ENCODE measurements at places on chromosomes 16 and 17. TPM values are rescaled to one million over a fixed set of nuclear protein-coding genes. Genes with fewer than 3 reads are reported as not detected.
A peak's percentile ranks its signal among the peaks of the same experiment; 100 is the strongest.

Gene EME1
- 4.0 TPM for total RNA-seq

Gene COL1A1
- 248 TPM for total RNA-seq

GRCh38 chr16:81237282-81237681, 1.2 kb upstream of the BCO1 start:
- peak; percentile 56 for DNase-seq

DNA sequence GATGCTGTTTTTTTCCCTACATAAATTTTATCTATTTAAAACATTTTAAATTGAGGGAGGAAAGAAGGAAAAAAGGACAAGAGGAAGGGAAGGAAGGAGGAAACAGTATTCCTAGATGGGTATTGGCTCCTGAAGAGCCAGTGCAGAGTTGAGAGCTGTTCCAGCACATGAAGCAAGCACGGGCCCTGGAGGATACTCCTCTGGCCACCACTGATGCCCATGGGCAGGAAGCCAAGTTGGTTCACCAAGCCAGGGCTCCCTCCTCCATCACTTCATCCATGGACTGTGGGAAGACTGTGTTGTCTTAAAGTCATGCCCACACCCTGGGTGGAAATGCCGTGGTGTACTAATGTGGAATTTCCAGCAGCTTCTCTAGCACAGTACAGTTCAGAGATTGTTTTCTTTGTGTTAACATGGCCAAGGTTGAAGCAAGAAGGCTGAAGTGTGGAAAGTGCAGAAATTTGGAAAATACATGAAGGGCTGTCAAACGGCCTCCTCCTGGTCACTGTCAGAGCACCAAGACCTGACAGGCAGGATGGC, 23.9 kb upstream of the NOS2 start:
- DNase-seq = no peak

DNA sequence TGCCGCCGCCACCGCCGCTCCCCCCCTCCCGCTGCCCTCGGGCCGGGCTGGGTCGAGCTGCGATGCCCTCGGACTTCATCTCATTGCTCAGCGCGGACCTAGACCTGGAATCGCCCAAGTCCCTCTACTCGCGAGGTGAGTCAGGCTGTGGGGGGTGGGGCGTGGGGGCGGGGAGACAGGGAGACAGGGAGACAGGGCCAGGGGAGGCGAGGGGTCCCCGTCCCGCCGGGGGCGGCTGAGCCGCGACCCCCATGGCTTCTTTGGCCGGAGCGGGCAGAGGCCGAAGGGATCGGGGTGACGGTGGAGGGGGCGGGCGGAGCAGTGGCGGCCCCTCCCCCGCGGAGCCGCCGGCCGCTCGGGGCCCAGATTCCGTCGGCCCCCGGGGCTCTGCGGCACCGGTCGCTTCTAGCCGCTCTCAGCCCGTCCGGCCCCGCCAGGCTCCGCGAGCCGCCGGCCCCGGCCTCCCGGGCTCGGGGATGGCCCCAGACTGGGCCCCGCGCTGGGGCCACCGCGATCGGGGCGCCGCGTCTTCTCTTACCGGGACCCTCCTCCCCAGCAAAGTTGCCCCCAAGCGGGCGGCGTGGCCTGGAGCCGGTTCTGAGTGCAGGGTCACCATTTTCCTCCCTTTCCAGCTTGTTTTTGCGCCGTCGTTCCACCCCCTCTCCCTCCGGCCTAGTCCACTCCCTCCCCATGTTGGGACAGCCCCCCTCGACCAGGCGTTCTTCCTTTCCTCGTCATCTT, 644 bp downstream of the NFAT5 start:
- DNase-seq = peak; percentile 67

Gene GGA3
- 54.8 TPM for total RNA-seq

DNA sequence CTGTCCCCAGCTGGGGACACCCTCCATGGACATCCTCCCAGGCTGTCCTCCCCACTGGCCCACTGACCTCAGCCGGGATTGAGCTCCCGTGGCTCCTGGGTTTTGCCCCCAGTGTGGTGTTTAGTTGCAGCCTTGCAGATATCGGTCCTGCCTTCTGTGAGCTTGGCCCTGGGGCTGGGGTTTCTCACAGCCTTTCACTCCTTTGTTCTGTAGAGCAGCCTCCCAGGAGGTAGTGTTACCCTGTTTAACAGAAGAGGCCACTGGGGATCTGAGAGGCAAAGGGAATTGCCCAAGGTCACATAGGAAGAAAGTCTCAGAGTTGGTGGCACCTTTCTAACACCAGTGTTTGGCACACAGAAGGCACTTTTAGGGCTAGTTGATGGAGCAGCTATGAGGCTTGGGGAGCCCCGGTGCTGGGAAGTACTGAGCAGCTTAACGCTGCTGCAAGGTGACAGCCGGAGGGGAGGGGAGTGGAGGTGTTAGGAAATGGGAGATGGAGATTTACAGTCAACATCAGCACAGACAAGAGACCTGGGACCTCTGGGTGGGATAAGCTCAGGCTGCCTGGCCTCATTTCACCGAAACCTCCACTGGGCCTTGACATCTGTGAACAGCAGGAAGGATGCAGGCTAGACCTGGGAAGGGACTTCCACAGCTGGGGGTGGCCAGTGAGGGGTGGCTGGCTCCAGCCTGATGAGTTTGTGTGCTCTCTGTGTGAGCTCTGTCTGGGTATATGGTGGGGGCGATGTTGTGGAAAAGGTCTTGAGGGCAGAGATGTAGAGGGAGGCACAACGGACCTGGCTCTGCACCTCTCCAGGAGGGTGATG, 26.1 kb downstream of the CACNA1G start:
- DNase-seq = no peak

DNA sequence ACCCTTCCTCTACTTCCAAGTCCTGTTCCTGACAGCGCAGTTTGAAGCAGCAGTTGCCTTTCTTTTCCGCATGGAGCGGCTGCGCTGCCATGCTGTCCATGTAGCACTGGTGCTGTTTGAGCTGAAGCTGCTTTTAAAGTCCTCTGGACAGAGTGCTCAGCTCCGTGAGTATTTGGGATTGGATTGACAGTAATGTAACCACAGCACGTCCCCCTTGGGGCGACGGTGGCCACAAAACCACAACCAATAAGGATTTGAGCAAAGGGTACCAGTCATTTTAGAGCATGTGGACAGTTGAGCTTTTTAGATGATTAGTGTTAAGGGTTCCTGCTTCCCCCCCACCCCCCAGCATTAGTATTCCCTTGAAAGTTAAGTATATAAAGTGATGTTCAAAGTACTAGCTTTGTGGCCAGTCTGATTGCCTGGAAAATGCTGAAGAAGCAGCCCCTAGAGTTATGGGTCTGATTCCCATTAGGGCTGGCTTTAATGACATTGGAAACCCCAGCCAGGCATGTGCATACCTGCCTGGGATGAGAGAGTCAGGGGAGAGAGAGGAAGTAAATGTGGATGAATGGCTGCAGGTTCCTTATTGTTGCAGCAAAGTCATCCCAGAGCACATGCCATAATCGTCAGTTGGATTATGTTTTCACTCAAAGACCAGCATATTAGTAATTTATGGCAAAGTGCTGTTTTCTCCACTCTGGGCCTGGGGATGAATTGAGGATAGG, 31.6 kb upstream of the SLC12A3 start:
- no peak for DNase-seq

Gene SRCIN1
- 7.0 TPM for total RNA-seq

DNA sequence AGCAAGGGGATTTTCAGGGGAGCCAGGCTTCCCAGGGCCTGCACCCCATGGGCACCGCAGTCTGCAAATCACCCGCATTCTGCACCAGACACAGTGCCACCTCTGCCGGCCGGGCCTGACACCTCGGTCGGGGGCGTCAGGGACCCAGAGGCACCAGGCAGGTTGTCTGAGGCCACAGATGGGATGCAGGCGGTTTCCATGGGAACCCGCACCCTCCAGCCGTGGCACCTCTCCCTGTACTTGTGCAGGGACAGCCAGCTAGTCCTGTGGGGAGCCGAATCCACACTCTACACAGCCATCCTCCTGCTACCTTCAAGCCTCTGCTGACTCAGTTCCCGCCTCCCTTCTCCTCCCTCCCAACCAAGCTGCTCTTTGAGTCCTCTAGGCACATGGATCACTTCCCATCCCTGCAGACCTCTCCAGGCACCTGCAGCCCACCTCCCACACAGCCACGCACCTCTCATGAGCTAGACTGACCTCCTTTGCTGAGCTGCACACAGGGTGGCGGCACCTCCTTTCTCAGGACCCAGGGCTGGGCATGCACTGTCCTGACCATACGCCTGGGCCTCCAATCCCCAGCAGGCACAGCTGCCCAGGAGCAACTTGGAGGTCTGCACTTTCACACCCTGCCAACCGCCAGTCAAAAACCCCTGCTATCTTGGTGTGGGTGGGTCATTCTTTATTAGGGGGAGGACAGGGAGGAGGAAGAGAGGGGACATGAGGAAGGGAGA, 119.5 kb downstream of the C16orf78 start:
- DNase-seq = no peak

DNA sequence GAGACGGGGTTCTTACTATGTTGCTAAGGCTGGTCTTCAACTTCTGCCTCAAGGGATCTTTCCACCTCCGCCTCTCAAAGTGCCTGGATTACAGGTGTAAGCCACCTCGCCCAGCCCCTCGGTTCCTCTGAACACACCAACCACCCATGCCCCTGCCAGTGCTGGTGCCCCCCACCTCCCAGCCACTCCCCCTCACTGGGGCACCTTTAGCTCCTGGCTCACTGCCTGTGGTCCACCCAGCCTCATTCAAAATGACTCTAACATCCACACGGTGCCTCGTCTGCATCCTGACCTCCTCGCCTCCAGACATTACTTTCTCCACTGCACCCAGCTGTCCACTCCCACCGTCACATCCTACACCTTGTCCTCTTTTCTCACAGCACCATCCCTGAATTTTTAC, 55.3 kb downstream of the ARHGAP27 start:
- DNase-seq = no peak

DNA sequence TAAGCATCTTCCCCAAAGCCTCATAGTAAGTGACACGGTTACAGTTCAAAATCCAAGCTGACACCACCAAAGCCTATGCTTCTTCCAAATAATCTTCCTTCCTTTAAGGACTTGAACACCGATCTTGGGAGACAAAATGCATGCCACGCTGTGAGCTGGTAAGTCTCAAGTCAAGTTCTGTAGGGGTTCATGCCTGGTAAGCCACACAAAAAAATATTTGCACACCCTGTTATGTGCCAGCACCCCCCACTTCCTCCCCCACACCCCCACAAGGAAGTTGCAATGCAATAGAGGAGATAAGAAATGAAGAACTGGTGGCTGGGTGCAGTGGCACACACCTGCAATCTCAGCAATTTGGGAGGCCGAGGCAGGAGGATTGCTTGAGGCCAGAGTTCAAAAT, 5.6 kb downstream of the NOG start:
- DNase-seq = no peak

- DNase-seq = no peak
Observed at GRCh38 chr17:17934806-17935205, 37.4 kb downstream of the TOM1L2 start.

- peak; percentile 55 for DNase-seq
Observed at GRCh38 chr17:18039535-18040260, 490 bp downstream of the GID4 start.

Gene PRDM7
- total RNA-seq = not detected

Gene FOXO3B
- 2.0 TPM for total RNA-seq

DNA sequence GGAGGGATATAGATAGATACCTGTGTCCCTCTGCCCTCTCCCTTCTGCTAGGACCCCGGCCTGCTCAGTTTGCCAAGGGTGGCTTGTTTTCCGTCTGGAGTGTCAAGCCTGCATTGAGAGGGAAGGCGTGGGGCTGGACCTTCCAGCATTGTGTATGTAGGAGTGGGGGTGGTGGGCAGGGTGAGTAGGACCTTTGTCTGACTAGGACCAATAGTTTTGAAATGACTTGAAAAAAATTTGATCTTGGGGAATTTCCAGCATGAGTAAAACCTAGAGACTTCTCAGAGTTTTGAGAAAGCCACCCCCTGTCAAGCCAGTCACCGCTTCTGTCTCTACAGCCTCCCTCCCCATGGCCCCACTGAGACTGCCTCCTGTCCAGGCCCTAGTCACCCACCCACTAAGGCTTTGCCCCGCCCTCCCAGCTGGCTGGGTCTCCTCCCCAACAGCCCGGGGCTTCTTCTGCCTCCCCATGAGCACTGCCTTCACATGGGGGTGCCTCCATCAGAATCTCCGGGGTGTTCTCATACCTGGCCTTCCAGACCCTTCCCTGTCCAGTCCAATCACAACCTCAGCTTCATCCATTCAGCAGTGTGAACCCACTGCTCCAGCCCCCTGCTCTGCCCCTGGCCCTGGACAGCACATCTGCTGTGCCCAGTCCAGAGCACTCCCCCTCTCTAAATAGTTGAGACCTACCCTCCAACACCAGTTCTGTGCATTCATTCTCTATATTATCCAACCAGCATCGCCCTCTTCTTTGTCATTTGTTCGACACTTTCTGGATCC, 207.0 kb downstream of the MSI2 start:
- DNase-seq = no peak

Gene SPN
- 6.0 TPM for total RNA-seq

GRCh38 chr16:65136681-65137080, 14.8 kb upstream of the CDH11 start:
- DNase-seq = no peak

DNA sequence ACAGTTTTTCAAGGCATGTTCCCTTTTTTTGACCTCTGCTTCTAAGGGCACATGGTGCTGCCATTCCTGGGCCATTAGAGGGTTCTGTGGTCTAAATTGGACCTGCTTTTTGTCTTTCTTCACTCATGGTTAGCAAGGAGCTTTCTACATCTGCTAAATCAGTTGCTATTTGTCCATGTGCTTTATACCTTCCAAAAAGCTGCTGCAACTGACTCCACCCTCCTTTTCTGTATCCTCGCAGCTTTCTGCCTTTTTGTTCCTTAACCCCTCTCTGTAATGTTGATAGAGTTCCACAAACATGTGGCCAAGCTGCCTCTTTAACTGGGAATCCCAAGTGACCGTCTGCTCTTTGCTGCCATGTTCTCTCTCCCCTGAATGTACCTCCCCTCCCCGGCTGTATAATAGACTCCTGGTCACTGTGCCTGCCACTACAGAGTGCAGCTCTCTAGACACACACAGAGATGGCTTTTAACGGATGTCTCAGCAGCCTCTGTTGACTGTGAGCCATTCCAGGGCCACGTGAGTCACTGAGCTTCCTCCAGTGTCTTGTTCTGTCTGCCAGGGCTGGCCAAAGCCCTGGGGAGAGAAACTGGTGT, 57.4 kb upstream of the TEKT3 start:
- DNase-seq = no peak

DNA sequence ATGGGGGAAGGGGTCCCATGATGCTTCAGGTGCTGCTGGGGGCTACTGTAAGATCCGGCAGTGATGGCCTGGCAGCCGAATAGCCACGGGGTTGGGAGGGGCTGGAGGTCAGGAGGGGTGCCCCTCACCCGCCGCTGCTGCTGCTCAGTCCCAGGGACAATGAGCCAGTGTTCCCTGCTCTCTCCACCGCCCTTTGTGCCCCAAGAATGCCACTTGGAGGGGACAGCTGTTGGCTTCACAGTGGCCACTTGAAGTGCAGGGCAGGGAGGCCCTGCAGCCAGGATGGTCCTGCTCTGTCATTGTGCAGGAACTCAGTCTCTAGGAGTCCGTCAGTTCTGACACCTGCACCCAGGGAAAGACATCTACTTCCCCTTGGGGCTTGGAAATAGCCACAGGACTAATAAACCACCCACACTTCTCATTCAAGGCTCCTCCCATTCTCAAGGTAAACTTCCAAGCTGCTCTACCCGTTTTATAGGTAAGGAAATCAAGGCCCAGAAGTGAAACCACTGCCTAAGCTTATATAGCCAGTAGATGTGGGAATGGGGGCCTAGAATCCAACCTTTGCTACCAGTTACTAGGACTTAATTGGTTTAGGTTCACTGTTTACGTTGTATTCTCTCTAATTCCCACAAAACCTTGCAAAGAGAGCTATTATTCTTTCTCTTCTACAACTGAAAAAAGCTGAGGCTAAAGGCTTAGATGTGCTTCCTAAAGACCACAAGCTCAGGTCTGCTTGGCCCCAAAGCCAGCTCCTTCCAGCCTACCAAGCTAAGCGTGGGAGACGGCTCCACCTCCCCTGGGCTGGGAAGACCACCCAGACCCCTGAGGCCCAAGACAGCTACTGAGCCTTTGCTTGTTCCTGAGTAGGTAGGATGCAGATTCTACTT, 6.2 kb upstream of the CPSF4L start:
- DNase-seq = no peak

Gene GLIS2
- total RNA-seq = 21.1 TPM

All from mucosa of descending colon (tissue), 3 donors.